ENCODE measurements at places on chromosomes 7 and 10.

DNA sequence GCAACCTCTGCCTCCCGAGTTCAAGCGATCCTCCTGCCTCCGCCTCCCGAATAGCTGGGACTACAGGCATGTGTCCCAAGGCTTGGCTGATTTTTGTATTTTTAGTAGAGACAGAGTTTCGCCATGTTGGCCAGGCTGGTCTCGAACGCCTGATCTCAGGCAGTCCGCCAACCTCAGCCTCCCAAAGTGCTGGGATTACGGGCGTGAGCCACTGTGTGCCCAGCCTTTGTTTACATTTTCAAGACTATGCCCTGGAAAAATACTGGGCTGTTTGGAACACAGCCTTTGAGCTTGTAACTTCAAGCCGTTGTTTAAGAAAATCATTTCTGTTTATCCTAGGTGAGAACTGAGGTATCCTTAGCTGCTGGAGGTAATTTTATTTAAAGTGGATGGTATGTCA is 1.9 kb downstream of the ZKSCAN1 start:
- no peak for DNase-seq

DNA sequence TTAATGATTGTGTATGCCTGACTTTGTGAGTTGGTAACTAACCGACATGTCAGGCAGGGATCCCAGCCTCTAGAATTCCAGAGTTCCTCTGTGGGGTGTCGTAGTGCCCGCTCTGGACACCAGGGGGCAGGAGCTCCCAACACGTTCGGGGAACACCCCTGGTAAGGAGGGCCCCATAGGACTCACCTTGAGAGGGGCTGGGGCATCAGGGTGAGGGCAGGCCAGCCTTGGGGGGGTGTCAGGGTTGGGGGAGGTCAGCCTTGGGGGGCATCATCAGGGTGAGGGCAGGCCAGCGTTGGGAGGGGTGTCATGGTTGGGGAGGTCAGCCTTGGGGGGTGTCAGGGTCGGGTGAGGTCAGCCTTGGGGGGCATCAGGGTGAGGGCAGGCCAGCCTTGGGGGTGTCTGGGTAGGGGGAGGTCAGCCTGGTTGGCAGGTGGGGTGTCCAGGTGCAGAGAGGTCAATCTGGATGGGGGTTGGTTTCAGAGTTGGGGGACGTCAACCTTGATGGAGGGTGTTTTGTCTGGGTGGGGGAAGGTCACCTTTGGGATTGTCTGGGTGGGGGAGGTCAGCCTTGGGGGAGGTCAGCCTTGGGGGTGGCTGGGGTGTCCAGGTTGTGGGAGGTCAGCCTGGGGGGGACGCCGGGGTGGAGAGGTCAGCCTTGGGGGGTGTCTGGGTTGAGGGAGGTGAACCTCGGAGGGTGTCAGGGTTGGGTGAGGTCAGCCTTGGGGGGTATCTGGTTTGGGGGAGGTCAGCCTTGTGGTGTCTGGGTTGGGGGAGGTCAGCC is 45.6 kb upstream of the SUN1 start:
- DNase-seq, result peak; percentile 18

GRCh38 chr7:37027557-37028341 is 303.5 kb upstream of the AOAH start:
- no peak for DNase-seq

GRCh38 chr10:97676770-97677581 is 10.1 kb downstream of the AVPI1 start:
- no peak for DNase-seq

- no peak for DNase-seq
These were observed 14.6 kb downstream of the DHX32 start for GRCh38 chr10:125866421-125867029.

GRCh38 chr10:113006656-113007342 is 56.8 kb downstream of the TCF7L2 start:
- DNase-seq, result no peak

DNA sequence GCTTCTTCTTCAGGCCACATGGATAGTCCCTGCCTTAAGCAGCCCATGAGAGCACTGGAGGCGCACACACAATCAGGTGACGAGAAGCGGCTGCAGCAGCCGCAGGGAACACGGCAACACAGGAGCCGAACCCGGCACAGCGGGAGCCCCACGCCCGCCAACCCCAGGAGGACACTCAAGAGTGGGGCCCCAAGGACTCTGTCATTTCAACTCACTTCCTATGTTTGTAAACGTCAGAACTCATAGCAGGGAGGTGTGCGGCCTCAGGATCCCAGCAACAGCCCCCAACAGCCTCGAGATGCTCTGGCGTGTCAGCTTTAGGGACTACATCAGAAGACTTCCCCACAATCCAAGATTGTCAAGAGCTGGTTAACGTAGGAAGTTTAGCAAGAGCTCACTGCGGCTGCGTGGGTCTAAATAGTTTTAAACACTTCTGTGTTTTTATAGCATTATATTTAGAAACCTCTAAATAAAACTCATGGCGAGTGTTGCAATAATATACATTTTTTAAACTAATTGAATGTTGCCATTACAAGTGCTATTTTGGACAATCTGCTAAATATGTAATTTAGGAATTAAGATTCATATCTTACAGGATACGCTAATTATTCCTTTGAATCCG is 123.4 kb downstream of the MAD1L1 start:
- no peak for DNase-seq

- no peak for DNase-seq
These were observed 9.4 kb downstream of the PRSS58 start for GRCh38 chr7:142248166-142249160.

GRCh38 chr10:125034675-125035074 is 92.8 kb downstream of the ZRANB1 start:
- no peak for DNase-seq

GRCh38 chr7:39415091-39415787 is 151.0 kb upstream of the YAE1 start:
- no peak for DNase-seq

- no peak for DNase-seq
These were observed 22.3 kb downstream of the CACUL1 start for GRCh38 chr10:118732245-118733165.

GRCh38 chr10:3077940-3078630 is 10.7 kb downstream of the PFKP start:
- no peak for DNase-seq

DNA sequence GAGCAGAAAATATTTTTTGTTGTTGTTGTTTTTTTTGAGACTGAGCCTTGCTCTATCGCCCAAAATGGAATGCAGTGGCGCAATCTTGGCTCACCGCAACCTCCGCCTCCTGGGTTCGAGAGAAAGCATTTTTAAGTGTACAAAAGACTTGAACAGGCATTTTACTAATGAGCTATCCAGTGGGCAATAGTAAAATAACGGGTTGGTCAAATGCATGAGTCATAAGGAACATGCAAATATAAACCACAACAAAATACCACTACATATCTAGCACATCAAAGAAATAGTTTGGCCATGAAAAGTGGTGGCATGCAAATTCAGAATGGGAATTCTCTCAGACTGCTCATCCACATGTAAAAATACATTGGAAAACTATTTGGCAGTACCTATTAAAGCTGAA is 71.7 kb upstream of the TMEM106B start:
- DNase-seq, result no peak

- DNase-seq, result no peak
These were observed 535.6 kb upstream of the GHITM start for GRCh38 chr10:83603708-83604107.

DNA sequence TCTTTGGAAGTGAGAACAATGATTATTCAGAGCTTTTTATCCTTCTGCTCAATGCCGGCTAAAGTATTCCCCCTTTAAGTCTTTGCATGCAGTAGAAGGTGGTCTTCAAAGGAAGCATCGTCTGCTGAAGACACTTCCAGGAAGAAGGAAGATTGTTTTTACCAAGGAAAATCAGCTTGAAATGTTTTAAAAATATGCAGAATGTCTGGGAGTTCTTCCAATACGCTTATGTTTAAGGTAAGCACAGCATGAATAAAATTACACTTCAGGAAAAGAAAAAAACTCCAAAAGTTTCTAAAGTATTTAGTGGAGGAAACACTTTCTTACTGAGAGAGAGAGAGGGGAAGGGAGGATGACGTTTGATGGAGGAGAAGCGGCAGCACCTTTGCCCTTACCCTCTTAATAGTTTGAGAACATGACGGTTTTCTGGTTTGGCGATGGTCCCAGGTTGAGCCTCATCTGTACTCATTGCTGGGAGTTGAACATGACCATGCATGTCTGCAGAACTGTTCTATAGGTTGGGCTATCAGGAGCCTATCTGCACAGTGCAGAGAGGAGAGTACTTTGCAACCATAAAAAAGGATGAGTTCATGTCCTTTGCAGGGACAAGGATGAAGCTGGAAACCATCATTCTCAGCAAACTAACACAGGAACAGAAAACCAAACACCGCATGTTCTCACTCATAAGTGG is 338.1 kb downstream of the ACTR3B start:
- DNase-seq, result no peak

GRCh38 chr10:131732631-131733127 is 168.1 kb upstream of the PPP2R2D start:
- DNase-seq, result no peak

GRCh38 chr7:11078247-11078834 is 104.7 kb downstream of the PHF14 start:
- no peak for DNase-seq

GRCh38 chr10:31152421-31153135 is 120.9 kb upstream of the ZNF438 start:
- DNase-seq, result no peak

- peak; percentile 18 for DNase-seq
These were observed 483.0 kb downstream of the PLXDC2 start for GRCh38 chr10:20299034-20299736.

DNA sequence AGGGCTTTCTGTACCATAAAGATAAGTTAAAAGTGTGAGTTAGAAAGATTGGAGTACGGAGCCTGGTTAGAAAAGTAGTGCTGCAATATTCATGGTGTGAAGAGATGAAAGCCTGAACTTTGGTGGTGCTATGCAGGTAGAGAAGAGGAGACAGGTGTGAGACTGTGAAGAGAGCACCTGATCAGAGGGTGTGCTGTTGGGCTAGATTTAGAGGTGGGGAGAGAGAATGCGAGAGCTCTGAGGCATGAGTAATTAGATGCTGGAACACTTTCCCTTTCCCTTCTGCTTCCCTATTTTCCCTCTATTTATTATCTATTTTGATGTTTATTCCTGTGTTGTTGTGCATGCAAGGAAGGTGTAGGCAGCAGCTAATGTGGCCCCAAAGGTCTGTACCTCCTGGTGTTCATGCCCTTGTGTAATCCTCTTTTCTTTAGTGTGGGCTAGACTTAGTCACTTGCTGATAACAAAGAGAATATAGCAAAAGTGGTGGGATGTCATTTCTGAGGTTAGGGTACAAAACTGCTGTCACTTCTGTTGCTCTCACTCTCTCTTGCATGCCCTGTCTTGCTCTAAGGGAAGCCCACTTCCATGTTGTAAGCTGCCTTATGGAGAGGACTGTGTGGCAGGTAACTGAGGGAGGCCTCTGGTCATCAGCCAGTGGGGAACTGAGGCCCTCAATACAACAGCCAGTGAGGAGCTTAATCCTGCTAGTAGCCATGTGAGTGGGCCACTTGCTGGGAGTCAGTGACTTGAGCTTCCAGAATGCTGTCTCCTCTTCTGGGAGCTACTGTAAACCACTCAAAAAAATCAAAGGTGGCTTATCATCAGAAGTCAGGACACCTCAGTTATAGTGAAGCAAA is 2.6 kb upstream of the ATXN7L1 start:
- DNase-seq, result no peak

DNA sequence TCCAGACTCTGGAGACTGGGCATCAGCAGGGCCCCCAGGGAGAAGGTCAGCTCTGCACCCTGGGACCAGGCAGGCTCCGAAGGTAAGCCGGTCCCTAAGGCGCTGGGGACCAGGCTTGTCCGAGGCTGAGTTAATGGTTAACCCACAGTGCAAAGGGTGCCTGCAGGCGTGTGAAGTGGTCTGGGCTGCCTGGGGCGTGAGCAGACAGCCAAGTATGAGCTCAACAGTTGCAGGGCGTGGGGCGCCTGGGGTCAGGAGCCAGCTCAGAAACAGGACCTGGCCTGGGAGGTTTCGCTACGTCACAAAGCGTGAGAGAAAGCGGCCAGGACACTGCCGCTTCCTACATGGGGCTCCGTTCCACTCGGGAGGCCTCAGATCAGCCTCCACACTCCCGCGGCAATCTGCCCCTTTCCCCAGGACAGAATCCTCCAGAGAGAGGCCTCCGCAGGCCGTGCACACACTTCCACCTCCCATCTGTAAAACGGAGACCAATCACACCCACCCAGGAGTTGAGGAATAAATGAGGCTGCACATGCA is 16.0 kb downstream of the PDGFA start:
- DNase-seq, result no peak

DNA sequence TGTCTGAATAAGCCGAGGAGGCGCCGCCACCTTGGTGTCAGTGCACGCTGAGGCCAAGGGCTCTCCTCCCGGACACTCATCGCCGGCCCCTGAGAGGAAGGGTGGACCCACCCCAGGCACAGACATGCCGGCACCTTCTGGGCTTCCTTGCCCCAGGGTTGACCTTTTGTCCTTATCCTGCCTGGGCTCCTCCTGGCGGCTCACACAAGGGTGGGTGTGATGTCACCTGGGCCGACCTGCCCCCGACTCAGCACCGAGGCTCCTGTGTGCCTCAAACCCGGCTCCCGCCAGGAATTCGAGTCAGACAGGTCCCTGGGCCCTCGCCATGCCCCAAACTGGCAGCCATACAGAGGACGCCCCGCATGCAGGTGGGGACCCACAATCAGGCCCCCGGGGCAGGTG is 17.7 kb upstream of the CFAP46 start:
- DNase-seq, result no peak

All from fibroblast of skin of left quadriceps (primary cell).